ENCODE measurements at places on chromosomes 5 and 9.
A peak's percentile ranks its signal among the peaks of the same experiment; 100 is the strongest.

DNA sequence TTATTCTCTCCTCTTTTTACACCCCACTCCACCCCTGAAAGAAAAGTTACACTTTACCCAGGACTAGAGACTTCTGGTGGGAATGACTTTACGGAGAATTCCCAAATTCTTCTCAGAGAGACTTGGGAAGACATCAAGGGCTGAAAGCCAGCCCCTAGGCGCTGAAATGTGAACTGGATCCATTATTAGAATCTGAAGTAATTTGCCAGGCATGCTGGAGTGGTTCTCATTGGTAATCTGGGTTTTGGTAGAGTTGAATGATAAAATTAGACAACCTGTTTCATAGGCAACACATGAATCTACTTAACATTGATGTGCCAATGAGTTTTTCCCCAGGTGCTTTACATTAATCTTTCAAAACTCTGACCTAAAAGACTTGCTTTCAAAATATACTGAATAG is 324.8 kb downstream of the ADAMTS6 start:
- DNase-seq = no peak

DNA sequence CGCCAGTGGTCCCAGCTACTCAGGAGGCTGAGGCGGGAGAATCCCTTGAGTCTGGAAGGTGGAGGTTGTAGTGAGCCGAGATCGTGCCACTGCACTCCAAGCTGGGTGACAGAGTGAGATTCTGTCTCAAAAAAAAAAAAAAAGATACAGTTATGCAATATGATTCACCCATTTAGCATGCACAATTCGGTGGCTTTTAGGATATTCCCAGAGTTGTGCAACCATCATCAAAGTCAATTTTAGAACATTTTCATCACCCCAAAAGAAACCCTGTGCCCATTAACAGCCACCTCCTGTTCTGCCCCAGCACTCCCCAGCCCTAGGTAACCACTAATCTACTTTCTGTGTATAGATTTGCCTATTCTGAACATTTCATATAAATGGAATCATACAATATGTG is 4.3 kb upstream of the DHFR start:
- DNase-seq = no peak

GRCh38 chr5:154087260-154087659 is 48.5 kb downstream of the MFAP3 start:
- no peak for DNase-seq

- DNase-seq = no peak
Measured at GRCh38 chr5:130541617-130542221, 623.3 kb downstream of the HINT1 start.

GRCh38 chr9:117394655-117395054 is 20.2 kb downstream of the ASTN2 start:
- DNase-seq = no peak

GRCh38 chr9:75438716-75439115 is 350.4 kb downstream of the OSTF1 start:
- no peak for DNase-seq

DNA sequence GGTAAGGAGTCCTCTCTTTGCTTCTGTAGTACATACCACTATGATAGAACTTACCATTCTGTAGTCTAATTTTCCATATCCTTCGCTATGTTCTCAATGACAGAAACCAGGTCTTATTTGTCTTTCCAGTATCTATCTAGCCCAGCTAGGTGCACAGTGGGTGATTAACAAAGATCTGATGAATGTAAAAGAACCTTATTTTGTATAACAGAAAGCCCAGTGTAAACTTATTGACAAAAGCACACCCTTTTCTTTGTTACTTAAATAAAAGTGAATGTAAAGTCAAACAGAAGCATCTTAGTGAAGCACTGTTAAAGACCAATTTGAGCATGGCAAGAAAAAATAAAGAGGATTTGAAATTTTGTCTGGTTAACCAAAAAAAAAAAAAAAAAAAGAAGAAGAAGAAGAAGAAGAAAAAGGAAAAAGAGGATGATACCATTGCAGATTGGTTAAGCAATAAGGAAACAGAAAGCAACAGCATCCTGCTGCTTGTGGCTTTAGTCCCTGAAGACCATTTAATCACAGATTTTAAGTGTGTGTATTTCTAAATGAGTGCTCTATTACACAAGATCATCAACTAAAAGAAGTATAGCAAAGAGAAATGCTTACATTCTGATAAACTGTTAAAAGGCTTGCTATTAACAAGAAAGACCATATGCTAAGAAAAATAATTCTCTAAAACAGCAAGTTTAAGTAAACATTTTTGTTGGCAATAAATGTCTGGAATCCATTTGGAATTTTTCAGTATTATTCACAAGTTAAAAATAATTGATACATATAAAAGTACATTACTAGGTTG is 21.2 kb downstream of the MEGF9 start:
- no peak for DNase-seq

DNA sequence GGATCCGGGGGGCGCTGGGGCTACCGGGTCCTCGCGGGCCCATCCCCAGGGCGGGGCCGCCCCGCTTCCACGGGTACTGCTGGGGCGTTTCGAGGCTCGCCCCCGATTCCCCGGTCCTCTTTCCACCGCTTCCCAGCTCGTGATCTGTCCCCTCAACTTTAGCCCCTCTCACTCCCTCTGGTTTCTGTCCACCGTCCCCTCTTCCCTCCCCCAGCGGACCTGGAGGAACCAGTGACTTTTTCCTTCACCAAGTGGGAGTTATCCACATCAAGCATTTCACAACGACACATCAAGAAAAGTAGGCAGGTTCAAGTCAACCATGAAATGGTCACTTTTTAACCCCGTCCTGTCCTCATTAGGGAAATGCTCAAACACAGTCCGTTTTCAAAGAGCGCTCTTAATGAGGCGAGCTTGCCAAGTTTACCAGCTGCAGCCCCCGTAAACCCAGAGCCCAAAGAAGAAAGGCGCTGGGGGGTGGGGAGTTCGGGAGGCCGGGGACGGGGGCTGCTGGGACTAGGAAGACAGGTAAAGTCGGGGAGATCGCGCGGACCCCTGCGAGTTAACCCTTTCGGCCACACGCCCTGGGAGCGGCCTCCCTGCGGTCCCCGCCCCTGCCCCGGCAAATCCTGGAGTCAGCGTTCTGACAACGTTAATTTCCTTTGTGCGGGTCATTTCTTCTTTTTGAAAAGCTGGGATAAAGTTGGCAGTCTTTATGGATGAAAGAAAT is 2.1 kb upstream of the NFIB start:
- DNase-seq = no peak

GRCh38 chr5:128904805-128905567 is 60.3 kb upstream of the SLC27A6 start:
- no peak for DNase-seq

GRCh38 chr9:76704593-76705204 is 59.5 kb upstream of the PCA3 start:
- no peak for DNase-seq

- DNase-seq = no peak
Measured at GRCh38 chr5:113302120-113302519, 132.7 kb downstream of the TSSK1B start.

GRCh38 chr9:19870988-19871387 is 82.2 kb upstream of the SLC24A2 start:
- no peak for DNase-seq

- DNase-seq = no peak
Measured at GRCh38 chr9:110887276-110887675, 151.0 kb downstream of the LPAR1 start.

- peak; percentile 64 for DNase-seq
Measured at GRCh38 chr9:86303316-86303975, 21.1 kb upstream of the ISCA1 start.

GRCh38 chr5:82011761-82012160 is 39.9 kb downstream of the ATG10 start:
- DNase-seq = no peak

Data from activated T-cell treated with anti-CD3 and anti-CD28 coated beads for 4 hours (primary cell).